ENCODE measurements at places on chromosomes 11 and 22.

DNA sequence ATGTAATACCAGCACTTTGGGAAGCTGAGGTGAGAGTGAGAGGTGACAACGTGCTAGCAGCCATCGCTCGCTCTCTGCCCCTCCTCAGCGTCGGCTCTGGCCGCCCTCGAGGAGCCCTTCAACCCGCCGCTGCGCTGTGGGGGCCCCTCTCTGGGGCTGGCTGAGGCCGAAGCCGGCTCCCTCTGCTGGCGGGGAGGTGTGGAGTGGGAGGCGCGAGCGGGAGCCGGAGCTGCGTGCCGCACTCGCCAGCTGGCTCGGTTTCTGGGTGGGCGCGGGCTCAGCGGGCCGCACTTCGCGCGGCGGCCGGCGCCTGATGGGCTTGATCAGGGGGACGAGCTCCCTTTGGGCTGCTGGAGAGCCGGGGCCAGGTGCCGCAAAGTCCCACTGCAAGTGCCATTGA lies 98.9 kb upstream of the UBASH3B start:
- no peak for DNase-seq

- DNase-seq = no peak
Observed at GRCh38 chr11:111207213-111207612, 38.3 kb upstream of the POU2AF2 start.

- DNase-seq = no peak
Observed at GRCh38 chr11:61505106-61505505, 3.4 kb upstream of the LRRC10B start.

DNA sequence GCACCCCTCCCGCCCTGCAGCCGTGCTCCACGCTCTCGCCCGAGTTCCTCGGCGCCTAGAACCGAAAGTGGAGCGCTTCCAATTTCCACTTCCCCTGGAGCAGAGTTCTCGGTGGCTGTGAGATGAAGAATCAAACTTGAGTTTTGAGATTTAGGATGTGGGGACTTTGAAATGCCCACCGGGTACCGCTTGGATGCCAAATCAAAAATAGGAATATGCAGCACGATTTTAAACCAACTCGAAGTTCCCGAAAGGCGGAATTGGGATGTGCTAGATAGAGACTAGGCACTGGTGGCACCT lies 569 bp downstream of the POLA2 start:
- DNase-seq = no peak
